Activated effector memory CD4-positive, alpha-beta T cell treated with Interleukin-2 at 50 U/mL for 16 hours (primary cell): ENCODE measurements at places on chromosomes 4 and X.

DNA sequence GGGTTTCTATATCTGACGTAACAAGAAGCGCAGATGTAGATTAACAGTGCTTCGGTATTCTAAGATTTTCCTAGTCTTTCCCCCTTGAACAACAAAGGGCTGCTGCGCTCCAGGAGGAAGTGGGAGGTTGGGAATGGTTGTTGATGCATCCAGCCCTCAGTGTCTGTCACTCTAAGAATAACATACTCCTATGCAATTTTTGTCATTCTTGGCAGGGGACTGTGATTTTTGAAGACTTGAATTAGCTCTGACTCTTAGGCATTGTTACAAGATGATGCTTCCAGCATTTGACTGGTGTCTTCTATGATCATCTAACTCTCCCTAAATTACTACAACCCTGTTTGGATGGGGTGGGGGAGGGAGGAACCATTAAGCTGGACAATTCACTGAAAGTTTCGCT is 394.2 kb downstream of the ARHGAP24 start:
- DNase-seq = no peak

- DNase-seq = no peak
These were observed 11.0 kb downstream of the DHRSX start for GRCh38 chrX:2489446-2490445.

DNA sequence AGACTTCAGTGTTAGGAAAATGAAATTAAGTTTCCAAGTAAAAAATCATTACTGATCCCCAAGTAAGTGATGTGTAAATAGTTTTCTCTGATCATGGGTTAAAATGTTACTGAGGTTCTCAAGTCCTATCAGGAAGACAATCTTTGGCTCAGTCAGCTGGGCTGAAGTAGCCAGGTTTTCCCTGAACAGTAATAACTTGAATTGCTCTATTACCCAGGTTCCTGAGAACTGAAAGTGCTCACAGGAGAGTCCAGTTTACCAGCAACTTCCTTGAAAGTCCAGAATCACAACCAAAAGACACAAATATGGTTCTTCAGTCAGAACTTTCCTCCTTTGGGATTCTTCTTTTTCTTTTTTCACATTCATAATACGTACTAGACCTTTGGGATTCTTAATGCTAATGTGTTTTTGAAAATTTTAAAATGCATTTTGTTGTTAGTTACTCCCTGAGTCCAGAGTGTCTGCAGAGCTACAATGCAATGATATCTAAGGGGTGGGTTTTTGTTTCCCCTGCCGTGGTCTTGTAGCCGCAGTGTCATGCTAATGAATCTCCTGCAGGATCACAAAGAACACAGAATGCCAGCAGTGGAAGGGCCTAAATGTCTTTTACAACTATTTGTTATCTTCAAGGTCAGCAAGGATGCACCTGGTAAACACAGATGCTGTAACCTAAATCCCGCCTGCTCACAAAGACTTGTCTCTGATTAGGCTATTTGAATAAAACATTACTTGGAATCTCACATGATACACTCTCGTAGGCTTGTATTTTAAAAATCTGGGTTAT is 439.8 kb upstream of the NR3C2 start:
- DNase-seq = no peak

GRCh38 chr4:81143183-81143582 is 71.8 kb downstream of the PRKG2 start:
- DNase-seq = no peak

DNA sequence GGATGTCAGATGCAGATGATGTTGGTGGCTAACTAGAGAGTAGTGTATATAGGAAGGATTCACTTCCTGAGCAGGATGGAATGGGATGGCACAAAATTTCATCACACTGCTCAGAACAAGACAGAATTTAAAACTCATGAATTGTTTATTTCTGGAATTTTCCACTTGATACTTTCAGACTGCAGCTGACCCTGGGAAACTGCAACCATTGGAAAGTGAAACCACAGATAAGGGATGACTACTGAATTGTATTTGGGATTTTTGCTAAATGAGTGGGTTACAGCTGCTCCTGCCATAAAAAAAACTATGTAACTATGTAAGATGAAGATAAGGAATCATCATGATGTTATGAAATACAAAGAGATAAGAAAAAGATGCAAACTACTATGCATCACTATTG is 51.4 kb downstream of the NPY5R start:
- DNase-seq = no peak

- no peak for DNase-seq
These were observed 519.8 kb downstream of the TRIML1 start for GRCh38 chr4:188658958-188659522.

DNA sequence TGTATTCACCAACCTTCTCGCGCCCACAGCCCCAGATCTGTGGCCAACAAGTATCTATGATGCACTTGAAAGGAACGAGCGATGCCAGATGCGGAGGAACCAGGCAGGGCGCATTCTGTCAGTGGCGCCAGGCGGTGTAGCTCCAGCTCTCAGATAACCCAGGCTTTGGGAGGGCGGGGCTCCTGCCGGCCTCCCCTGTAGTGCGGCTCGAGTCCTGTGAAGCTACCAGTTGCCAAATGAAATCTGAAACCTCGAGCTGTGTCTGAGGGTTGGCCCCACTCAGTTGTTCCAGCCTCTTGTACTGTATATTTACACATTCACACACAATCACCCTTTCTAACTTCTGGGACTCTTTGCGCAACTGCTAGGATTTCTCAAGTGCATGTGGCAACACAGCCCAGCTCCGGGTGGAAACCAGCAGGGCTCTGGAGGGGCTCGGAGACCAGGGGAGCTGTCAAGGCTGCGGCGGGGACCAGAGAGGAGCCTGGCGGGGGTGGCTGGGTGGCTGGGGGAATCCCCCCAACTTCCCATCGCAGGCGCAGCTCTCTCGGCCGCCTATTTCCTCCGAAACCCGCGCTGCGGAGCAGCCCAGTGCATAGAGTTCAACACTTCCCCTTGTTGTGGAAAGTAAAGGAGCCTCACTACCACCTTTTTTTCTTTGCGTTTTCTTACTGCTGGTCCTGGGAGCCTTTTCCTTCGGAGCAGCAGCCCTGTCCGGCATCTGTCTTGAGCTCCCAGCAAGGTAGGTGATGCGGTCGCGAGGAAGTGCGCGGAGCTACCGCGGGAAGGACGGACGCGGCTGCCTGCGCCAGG is at the start of gene ARHGAP24:
Gene ARHGAP24, plus strand, starts transcription at position 333 of the 813 bp plus-strand sequence.
- DNase-seq = no peak

- no peak for DNase-seq
These were observed 740.3 kb downstream of the CENPC start for GRCh38 chr4:66804979-66805378.

DNA sequence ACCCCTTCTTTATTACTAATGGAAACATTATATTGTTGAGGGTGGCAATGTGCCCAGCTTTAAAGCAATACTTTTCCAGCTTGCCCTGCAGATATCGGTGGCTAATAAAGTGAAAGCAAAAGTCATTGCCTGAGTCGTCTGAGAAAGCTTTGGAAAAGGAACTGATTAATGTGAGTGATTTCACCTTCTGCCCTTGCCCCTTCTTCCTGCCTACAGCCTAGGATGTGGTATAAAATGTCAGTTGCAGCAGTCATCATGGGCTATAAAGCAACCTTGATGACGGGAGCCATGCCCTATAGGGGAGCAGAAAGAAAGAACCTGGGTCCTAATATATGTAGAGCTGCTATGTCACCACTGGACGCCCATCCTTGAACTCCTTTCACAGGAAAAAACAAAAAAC is 132.4 kb upstream of the USP9X start:
- DNase-seq = no peak

GRCh38 chrX:119237562-119237942 is 1.5 kb downstream of the PGRMC1 start:
- DNase-seq = no peak

- DNase-seq = no peak
These were observed 27.3 kb upstream of the GPRASP2 start for GRCh38 chrX:102684772-102685520.

DNA sequence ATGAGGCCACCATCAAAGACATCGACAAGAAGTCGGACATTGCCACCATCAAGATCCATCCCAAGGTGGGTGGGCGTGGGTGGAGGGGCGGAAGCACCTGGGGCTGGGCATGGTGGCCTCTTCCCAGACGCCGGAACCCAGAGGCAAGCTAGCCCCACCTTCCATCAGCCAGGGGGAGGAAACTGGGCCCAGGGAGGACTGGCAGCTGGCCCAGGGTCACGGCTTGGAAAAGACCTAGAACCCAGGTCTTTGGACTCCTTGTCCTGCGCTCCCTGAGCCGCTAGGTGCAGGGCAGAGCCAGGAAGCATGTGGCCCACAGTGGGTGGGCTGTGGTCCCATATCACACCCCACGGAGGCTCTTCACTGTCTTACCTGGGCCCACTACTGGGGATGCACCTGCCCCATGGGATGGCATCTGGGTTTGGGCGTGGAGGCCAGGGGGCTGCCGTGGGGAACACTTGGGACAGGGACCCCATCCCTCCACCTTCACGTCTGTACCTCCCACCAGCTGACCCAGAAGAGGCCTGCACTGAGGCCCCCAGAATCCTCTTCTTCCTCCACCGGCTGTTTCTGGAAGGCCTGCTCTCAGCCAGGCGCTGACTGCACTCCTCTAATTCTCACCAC is 17.3 kb downstream of the HTRA3 start:
- no peak for DNase-seq

DNA sequence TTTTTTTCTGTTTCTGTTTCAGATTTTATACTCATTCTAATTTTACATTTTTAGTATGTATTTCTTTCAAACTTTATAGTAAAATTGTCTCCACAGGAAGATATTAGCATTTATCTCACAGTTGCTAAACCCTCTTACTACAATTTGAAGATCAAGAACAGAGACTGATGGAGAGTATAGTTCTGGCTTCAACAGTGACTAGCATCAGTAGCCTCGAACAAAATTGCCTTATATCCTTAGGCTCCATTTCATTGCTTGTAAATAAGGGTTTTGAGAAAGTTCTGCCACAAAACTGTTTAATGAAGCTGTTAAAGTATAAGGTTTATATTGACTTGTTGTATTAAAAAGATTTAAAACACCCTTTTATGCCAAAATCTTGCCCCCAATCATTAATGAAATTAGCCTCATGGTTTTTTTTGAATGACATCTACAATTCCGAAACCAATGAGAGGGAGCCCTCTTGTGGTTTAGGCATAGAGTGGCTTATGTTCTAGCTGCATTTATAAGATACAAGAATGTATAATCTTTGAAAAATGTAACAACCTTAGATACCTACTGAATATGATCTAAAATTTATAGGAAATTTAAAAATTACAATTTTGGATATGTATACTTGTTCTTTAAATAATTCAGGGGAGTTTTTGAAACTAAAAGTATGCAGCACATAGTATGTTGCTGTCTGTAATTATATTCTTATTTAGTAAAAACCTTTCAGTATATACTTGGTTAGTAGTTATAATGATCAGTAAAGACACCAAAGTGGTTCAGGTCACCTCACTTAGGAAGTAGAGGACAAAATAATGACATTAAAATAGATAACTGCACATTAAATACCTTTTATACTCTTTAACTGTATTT is 109.8 kb upstream of the HPGD start:
- no peak for DNase-seq

GRCh38 chr4:27807207-27807606 is 946.6 kb downstream of the STIM2 start:
- no peak for DNase-seq

- DNase-seq = no peak
These were observed 205.1 kb upstream of the CTSO start for GRCh38 chr4:156158747-156159146.

DNA sequence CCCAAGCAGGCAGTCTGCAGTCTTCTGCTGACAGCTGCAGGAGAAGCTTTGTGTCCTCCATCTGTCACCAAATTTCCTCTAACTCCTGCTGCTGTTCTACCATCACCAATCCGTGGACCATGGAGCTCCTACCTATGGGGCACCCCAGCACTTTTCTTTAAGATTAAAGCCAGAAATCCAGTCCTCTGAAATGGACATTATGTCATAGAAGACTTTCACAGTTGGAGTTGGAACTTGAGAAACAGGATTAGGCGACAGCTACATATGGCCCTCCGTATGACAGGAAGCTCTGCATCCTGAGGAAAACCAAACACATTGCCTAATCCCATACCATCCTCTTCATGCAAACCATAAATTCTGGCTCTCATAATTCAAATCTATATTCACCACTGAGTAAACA is 470.6 kb upstream of the GALNTL6 start:
- DNase-seq = no peak

DNA sequence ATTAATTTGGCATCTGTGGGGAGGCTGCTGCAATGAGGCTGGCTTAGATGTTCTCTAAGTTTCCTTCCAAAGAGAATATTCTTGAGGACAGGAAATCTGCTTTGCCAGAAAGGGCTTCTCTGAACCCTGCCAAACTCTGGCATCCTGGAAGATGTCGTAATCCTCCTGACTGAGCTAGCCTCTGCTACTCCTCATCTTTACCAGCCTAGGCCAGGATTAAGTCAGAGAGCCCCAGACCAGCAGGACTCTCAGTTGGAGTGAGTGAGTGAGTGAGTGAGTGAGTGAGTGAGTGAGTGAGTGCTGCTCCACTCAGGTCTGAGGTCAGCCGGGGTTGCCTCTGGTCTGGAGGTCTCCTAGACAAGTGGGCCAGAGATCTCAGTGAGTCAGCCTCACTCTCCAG is 104.9 kb upstream of the SOD3 start:
- DNase-seq = no peak

GRCh38 chrX:106742805-106743204 is 16.3 kb downstream of the RNF128 start:
- DNase-seq = no peak

- no peak for DNase-seq
These were observed 20.6 kb downstream of the FBXO8 start for GRCh38 chr4:174262624-174263444.

- no peak for DNase-seq
These were observed 176.8 kb upstream of the GLRA2 start for GRCh38 chrX:14352511-14352910.

- DNase-seq = no peak
These were observed 12.2 kb upstream of the PARM1 start for GRCh38 chr4:74920704-74921103.

DNA sequence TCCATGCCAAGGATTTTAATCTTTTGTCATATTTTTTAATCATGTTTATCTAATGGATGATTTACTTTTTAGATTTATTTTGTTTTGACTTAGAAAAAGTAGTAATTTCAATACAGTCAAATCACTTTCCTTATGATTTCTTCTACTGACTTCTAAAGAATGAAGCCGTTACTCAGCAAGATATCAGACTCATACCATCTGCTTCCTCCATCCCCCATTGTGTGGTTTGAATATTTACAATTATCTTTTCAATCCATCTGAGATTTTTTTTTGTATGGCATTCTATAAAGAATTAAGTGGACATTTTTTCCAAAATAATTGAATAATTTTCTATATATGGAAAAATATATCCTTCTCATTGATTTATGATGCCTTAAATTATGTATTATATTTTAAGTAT is 565.4 kb upstream of the ATOH1 start:
- DNase-seq = no peak

- DNase-seq = no peak
These were observed 72.7 kb upstream of the BOD1L1 start for GRCh38 chr4:13700021-13700857.

GRCh38 chr4:141905751-141906150 is 269.4 kb downstream of the IL15 start:
- DNase-seq = no peak

- no peak for DNase-seq
These were observed 27.5 kb upstream of the MTM1 start for GRCh38 chrX:150540965-150541364.
